ENCODE measurements at places on chromosomes 12 and 14.

DNA sequence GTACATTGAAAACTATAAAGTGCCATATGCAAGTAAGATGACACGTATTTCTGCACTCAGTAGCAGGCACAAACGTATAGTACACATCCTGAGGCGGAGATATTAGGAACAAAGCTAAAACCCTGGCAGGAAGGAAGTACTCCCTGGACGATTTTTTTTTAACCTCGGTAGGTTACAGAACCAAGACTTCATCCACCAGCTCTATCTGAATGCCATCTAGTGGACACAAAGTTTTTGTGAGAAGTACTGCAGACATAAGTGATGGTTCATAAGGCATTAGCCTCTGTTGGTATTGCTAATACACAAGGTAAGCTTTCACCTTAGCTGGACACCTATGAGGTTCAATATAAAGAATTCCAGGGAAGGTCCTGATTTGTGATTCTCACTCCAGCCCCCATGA lies 83.0 kb upstream of the CCDC196 start:
- no peak for DNase-seq

GRCh38 chr12:92297932-92298696 lies 152.5 kb upstream of the BTG1 start:
- no peak for DNase-seq

- no peak for DNase-seq
Observed at GRCh38 chr12:109737631-109738030, 24.0 kb downstream of the FAM222A start.

DNA sequence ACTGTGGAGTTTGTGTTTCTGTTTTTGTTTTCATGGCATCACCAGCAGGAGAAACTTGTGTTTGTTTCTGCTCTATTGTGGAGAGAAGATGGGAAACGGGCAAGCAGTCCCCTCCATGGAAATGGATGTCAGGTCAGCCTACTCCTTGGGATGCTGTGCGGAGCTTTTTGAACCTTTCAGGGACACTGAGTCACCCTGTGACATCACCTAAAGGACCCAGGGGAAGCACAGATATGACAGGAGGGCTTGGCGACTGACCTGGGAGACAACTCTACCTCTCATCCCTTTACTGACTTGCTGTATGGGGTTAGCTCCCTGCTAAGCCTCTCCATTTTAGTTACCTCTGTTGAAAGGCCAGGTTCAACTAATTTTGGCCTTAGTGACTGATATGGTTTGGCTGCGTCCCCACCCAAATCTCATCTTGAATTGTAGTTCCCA lies 706.9 kb upstream of the TMEM132C start:
- no peak for DNase-seq

DNA sequence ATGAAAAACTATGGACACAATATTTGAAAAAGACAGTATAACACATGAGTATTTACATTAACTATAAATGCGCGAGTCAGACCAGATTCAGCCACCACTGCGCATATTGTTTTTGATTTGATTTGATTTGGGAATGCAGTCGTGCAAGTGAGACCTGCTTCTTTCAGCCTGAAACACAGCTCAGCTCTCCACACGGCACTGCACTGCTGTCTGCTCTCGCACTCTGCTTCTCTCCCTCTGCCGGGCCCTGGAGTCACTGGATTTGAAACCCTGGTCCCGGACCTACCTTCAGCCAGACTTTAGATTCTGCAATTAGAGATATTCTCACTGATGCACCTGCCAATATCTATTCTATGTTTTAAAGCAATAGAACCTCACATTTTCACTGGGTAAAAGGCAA lies 143.9 kb upstream of the TMEM132C start:
- no peak for DNase-seq

GRCh38 chr12:20463913-20464524 lies 95.7 kb downstream of the PDE3A start:
- DNase-seq = no peak

- no peak for DNase-seq
Observed at GRCh38 chr14:56731187-56731586, 79.1 kb downstream of the OTX2 start.

Measured in upper lobe of right lung (tissue), 1 donor.